Left ventricle myocardium inferior (tissue), 1 donor: ENCODE measurements at places on chromosomes 1 and 21.

GRCh38 chr1:172887162-172887561 is 163.6 kb downstream of the TNFSF18 start:
- DNase-seq = no peak

DNA sequence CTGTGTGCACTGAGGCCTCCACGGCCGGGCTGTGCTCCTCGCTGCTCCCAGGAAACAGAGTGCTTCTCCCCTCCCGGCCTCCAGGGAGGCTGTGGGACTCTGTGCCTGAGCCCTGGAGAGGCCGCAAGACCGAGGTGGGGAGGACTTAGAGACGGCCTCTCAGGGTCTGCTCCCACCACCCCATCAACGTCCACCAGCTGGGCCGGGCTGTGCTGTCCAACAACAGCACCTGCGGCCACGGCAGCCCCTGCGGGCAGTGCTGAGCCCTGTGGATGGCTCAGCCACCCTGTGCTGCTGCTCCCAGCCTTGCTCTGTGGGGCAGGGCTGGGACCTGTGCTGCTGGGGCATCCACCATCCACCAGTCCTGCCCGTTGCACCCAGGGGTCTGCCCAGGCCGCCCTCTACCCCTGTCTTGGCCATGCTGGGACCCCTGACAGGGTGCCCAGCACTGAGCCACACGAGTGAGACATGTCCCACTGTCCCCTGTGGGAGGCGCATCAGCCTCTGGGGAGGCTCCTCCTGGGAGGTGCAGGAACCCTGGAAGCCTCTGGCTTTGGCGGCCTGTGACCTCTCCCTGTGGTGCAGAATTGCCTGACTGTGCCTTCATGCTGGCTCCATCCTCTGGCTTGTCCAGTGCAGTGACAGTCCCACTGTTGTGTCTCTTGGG is 31.2 kb upstream of the LRRC3 start:
- DNase-seq = peak; percentile 1

GRCh38 chr1:226671277-226671676 is 67.8 kb downstream of the ITPKB start:
- DNase-seq = no peak

DNA sequence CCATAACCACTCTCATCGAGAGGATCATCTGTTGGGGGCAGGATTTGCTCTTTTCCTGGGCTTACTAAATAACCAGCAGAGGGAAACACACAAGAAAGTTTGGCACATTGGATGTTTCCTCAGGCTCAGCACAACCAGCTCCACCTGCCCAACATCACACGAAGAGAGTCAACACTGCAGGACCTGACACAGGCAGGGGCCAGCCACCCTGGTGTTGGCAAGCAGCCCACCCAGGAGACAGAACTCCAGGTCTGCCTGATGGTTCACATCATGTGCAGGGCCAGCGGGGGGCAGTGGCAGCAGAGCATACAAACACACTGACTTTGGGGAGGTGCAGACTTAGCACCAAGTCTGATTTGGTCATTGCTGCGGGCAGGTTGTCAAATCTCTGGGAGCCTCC is 182.3 kb upstream of the GALNT2 start:
- no peak for DNase-seq

DNA sequence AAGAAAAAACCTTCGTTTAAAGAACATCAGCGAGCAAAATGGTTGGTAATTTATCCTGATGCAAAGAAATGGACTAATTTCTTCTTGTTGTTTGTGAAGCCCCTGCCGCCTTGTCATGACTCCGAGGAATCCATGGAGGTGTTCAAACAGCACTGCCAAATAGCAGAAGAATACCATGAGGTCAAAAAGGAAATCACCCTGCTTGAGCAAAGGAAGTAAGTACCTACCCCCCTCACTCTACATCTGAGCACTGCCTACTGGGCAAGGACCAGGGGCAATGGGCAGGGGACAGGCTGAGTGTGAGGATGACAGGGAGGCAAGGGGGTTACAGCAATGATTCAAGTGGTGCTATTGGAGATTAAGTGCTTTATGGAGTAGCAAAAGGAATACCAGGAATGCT is 29.4 kb downstream of the MAP3K7CL start:
- no peak for DNase-seq
